ENCODE measurements at places on chromosomes 1 and 21.

DNA sequence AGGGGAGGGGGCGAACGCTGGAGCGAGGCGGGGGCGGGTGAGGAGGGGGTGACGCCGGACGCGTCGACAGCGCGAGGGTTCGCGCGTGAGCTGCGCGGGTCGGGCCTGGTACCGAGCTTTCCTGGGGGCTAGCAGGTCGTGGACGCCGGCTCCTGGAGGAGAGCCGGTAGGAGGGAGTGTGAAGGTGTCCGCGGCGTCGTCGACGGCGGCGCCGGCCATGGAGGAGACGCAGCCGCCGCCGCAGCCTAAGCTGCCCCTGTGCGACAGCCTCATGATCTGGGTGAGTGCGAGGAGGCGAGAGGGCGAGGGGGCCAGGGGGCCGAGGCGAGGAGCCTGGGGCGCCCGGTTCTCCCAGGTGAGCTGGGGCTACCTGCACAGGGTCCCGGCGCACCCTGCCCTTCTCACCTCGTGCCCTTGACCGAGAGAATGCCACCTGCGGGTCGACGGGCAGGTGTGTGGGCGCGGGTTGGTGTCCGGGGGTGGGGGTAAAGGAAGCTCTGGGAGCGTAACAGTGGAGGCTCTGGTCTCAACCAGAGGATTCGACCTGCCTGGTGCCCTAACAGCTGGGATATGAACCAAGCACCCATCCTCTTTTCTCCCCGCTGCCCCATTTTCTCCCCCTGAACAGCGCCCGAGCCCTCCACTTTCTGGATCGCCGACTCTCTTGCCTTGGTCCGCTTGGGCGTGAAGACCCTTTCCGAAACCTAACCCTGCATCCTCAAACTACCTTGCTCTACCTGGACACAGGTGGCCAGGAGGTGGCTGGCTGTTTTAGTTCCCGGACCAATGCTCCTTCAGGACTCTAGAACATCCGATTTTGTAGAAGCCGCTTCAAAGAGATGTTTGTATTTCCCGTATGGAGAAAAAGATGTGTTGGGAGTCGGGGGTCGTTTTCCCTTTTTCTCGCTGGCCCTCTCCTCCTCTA is at the start of gene HOOK1:
TSS of gene HOOK1 (plus strand) at position 49 of the 925 bp plus-strand sequence. CDS start at position 218, 169 bp downstream.
- no peak for DNase-seq

- DNase-seq, result no peak
Observed at GRCh38 chr1:31573261-31573660, 3.1 kb upstream of the TINAGL1 start.

DNA sequence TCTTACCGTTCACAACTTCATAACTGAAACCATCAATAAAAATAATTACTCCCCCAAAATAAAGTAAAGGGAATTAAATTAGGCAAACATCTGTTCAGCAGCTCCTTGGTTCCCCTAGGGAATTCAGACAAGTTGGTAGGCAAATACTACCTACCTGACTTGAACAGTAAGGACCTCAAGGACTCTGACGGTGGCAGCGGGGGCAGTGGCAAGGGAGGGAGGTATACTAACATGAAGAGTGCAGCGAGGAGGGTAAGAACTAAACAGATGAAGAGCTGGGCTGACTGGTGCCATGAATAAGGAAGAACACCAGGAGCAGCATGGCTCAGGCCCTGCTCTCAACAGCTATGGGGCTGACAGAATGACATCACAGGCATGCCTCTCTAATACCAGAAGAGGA is 33.1 kb downstream of the MTOR start:
- DNase-seq, result no peak

DNA sequence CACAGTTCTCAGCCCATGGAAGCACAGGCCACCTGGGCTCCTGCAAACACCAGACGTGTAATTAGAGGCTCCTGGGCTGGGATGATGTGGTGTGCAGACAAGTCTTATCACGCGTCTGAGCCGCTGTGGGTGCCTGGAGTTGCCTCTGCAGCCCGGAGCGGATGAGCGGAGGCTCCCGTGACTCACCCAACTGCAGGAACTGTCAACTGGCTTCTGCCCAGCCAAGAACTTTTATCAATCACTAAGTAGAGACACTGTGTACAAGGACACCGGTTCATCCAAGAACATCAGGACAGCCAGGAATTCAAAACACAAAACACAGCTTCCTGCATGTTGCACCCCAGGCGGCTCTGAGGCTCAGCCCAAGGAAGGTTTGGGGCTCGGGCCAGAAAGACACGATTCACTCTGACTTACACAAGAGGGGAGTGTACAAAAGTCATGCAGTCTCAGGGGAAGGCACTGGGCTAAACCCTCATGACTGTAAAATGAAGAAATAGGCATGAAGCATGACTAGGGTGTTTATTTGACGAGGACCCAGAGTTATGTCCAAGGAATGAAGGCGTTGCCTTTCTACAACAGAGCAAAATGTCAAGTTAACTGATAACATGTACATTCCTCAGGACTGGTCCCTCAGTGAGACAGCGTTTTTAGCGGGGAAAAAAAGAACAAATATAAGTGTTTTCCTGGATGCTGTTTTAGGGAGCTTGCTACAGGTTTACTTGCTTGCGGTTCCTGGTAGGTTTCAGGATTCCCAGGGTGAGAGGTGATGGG is 21.1 kb downstream of the ERRFI1 start:
- peak; percentile 45 for DNase-seq

DNA sequence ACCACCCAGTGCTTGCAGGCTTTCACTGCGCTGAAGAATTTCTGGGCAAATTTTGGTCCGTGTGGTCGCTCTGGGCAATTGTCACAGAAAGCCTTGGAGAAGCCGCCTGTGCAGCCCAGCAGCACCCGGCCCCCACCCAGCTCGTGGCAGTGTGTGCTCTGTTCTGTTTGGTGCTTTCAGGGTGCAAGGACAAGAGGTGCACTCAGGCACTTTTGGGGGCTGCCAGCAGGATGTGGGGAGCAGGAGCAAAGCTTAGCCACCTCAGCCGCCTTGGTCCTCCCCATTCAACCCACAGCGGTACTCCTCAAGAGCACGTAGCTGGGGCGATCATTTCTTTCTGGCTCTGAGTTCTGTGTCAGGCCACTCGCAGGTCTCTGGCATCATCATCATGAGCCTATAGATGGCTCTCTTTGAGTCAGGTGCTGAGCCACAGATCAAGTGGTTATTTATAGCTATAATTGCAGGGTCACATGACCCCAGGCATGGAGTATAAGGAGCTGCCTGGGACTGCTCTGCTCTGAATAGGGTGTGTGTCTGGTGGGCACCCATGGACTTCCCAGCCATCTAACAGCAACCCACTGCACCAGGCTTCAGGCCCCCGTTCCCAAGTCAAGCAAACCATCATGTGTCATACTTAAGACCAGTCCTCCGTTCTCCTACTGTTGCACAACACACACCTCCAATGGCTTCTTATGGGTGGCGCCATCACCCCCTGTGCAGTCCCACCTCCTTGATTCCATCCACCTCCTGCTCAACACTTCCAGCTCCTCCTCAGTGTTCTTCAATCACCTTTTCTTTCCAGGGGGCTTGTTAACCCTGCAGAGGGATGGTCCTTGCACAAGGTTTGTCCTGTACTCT is 18.1 kb upstream of the TENT5C start:
- DNase-seq, result no peak

DNA sequence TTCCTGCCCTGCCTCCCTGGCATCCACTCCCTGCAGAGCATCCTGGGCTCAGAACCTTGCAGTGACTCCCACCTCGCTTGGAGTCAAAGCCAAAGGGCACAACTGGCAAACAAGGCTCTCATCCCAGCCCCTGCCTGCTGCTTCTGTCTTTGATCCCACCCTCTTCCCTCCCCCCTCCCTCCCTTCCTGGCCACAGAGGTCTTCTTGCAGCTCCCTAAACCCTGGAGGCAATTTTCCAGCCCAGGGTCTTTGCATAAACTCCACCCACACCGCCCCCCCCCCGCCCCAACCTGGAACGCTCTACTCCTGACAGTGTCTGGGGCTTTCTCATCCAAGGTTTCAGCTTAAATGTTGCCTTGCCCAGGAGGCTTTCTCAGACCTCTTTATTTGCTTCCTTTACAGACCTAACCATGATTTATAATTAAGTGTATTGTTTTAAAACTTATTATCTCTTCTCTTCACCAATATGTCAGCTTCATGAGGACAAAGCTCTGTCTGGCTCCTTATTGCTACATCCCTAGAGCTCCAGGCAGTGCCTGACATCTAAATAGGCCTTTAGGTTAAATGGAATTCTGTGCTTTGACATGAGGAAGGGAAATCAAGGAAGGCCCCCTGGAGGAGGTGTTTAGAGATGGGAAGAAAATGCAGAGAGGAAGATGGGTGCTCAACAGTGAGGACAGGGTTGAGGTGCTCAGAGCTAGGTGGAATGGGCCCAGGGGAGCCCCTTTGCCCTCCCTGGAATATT is 37.7 kb upstream of the PADI1 start:
- DNase-seq, result no peak

DNA sequence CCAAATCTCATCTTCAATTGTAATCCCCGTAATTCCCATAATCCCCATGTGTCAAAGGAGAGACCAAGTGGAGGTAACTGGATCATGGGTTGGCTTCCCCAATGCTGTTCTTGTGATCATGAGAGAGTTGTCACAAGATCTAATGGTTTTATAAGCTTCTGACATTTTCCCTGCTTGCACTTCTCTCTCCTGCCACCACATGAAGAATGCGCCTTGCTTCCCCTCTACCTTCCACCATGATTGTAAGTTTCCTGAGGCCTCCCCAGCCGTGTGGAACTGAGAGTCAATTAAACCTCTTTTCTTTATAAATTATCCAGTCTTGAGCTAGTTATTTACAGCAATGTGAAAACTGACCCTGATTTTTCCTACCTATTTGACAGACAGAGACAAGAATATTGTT is 162.5 kb upstream of the SYT6 start:
- no peak for DNase-seq

DNA sequence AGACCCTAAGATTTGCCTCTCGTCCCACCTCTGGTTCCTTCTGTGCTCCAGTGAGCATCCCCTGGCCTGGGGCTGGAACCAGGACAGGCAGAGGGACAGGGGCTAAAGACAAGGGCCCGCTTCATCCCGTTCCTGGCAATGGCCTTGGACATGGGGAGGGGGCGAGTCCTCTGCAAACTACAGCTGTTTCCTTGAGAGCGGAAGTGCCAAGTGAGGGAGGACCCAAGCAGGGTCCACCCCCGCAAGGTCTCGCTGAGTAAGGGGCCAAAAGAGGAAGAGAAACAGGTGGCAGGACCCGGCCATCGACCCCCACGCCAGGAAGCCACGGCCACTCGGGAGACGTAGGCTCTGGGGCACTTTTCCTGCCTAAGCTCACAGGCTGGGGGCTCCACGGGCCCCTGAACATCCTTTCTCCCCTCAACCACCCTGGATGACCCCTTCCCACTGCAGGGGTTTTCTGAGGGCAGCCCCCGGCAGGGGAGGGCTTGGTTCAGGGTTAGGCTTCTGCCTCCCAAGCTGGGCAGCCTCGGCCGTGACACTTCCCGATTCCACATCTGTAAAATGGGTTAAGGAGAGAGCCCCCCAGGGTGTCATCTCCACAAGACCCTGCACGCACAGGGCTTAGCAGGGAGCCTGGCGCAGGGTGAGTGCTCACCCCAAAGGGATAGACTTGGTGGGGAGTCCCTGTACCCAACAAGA is 17.9 kb upstream of the PLEKHG5 start:
- no peak for DNase-seq

DNA sequence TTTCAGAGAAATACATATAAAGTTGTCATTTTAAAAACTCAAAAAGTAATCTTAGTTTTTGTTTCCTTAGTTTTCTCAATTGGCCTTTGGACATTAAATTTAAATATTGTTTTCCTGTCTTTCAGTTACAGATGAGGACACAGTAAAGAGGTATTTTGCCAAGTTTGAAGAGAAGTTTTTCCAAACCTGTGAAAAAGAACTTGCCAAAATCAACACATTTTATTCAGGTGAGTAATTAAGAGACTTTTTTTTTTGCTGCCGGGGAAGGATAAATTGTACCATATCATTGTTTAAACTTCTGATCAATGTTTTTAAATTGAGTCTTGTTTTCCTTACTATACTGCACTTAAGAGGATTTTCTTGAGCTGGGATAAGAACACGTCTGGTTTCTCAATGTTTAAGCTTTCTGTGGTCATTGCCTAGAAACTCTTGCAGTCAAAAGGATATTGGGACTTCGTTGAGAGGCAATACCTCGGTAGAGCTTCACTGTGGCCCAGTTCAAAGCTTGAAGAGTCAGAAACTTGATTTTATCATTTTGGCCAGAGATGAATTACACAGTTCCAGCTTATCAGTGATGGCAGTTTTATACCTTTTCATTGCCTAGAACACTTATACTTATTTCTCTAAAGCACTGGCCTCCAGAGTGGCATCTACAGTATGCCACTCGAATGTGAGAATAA is 124.9 kb upstream of the KIAA1614 start:
- no peak for DNase-seq

DNA sequence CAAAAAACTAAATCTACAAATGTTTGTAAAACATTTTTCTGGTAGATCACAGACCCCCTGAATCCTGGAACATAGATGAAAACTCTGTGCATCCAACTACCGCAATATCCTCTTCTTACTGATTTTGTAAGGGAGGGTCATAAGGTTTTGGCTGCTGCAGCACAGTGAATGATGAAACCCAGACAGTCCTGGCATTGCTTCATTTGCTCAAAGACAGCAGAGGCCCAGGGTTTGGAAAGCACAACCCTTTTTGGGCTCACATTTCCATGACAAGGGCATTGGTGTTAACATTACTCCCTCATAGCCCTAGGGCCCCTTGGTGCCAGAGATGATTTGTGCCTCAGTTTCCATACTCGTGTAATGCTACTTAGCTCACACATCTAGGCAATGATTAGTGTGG is 51.2 kb downstream of the PLXNA2 start:
- no peak for DNase-seq
